Spinal cord (tissue), 10 donors: ENCODE measurements at places on chromosomes 16 and 17. TPM values are rescaled to one million over a fixed set of nuclear protein-coding genes. Genes with fewer than 3 reads are reported as not detected.

GRCh38 chr17:8995711-8996110 lies 25.6 kb upstream of the NTN1 start:
- no peak for DNase-seq

ZG16 gene
- total RNA-seq: not detected

GRCh38 chr17:50687200-50688066 lies 20.3 kb downstream of the ANKRD40 start:
- no peak for DNase-seq

- DNase-seq: no peak
Observed at GRCh38 chr16:4309102-4309832, 6.6 kb upstream of the GLIS2 start.

AIPL1 gene
- total RNA-seq: not detected

- no peak for DNase-seq
Observed at GRCh38 chr16:4231367-4231766, 10.5 kb downstream of the SRL start.

- DNase-seq: peak; percentile 73
Observed at GRCh38 chr16:64983963-64984362, 137.9 kb downstream of the CDH11 start.

LPO gene
- total RNA-seq: 0.20 TPM

GRCh38 chr16:66378741-66379570 lies 12.5 kb downstream of the CDH5 start:
- DNase-seq: no peak

- no peak for DNase-seq
Observed at GRCh38 chr17:21613071-21613429, 79.3 kb upstream of the KCNJ18 start.

MPP3 gene
- 15.9 TPM for total RNA-seq

RASD1 gene
- 3.2 TPM for total RNA-seq

DNA sequence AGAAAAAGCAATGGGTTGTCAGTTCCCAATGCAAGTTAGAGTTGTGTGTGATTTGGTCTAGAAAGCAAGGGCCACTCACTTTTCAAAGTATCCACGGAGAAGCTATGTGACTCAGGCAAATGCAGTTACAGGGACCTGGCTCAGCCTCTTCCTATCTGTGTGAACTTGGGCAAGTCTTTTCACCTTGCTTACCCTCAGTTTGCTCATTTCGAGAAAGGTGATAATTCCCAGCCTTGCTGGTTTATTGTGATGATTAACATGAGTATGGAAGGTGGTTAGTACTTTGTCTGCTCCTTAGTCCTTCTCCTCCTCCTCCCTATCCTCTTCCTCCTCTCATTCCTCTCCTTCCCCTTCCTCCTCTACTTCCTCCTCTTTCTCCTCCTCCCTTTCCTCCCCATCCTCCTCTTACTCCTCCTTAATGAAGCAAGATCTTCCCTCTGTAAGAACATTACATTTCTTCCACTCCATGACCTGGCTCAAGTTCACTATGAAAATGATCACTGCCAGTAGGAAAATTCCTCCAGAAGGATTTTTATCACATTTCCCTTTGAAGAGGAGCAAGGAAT lies 204.0 kb downstream of the GRIN2A start:
- no peak for DNase-seq

HYDIN gene
- total RNA-seq: 14.6 TPM

MAP3K3 gene
- 42.6 TPM for total RNA-seq

PMFBP1 gene
- total RNA-seq: 3.1 TPM

DNA sequence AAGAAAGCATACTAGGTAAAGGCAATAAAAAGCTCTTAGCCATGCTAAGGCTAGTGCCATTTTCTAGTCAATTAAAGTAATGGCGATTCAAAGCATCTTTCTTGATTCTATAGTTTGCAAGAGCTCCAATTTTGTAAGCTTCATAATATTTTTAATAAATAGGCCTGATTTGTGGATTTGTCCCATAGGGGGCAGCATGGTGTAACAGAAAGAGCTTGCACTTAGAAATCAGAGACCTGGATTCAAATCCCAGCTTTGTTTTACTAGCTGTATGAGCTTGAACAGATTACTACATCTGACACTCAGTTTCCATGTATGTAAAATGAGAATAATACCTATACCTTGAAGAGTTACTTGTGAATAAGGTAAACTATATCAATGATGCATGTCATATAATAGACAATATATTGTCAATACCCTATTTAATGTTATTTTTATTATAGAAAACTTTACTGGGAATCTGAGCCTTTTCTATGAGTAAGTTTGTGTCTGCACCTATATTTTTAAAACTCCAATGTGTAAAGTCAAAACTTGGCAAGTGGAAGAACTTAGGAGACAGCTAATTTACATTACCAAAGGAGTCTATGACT lies 93.6 kb upstream of the NOG start:
- no peak for DNase-seq

AATK gene
- 94.4 TPM for total RNA-seq

- DNase-seq: no peak
Observed at GRCh38 chr17:82565551-82565950, 46.0 kb downstream of the FOXK2 start.

DNA sequence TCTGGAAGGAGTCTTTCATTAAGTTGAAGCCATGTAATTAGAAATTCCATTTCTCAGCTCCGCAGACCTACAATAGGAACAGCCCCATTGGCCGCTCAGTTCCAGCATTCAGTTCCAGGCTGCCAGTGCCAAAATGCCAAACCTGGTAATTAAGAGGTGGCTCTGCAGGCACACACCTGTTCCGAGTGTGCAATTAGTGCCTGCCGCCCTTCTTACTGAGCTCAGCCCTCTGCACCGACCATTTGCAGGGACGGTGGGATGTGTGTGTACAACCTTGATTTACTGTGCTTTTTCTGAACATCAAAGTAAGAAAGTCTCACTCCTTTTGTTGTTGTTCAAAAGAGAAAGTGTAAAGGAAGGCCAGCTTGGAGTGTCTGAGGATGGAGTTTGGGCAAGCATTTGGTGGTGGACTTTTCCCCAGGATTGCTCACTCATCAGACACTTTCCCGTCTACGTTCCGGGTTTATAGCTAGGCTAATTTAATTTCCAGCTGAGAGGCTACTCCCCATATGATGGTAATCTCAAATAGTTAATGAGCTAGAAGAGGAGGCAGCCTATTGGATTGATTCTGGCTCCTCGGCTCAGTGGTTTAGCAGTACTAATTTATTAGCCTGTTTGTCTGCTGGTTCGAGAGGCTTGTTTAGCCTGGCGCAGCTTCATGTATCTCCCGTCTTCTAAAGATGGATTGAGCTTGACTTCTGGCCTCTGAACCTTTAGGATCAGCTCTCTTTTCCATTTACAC lies 20.0 kb downstream of the HS3ST3B1 start:
- no peak for DNase-seq

- DNase-seq: peak; percentile 34
Observed at GRCh38 chr16:55149622-55150021, 174.4 kb upstream of the IRX6 start.

DNA sequence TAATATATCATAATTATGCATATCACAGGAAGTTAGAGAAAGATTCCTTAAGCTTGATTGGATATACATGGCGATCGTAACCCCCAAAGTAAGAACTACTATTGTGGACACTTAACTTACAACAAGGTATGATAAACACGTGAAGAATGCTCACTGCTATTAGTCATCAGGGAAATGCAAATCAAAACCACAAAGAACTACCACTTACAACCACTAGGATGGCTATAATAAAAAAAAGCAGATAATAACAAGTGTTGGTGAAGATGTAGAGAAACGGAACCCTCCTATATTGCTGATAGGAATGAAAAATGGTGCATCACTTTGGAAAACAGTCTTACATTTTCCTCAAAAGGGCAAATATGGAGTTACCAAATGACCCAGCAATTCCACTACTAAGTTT lies 265.9 kb downstream of the SLC39A11 start:
- DNase-seq: no peak

- DNase-seq: no peak
Observed at GRCh38 chr16:75048054-75048453, 49.2 kb downstream of the ZNRF1 start.

DNA sequence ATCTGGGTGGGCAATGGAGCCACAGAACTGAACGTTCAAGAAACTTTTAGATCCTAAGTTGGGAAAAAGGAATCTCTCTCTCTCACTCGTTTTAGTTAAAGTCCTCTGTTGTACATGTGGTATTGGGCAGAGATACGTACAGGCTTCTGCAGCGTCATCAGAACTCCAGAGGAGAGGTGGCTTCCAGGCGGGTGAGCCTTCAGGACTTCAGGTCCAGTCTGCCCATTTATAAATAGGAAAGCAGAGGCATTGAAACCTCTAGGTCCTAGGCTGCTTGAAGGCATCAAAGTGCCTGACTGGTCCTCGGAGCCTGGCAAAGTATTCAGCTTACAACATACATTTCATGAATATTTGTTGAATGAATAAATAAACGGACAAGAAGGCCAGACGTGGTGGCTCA lies 8.1 kb upstream of the TNFRSF13B start:
- no peak for DNase-seq
